ENCODE measurements at places on chromosomes 7 and 10. TPM values are rescaled to one million over a fixed set of nuclear protein-coding genes. Genes with fewer than 3 reads are reported as not detected.

Gene WAC
- total RNA-seq: 126 TPM

Gene PKD2L1
- not detected for total RNA-seq

Gene SDK1
- total RNA-seq: 17.6 TPM

Gene CCL24
- total RNA-seq: 1.7 TPM

Gene TFPI2
- 9.8 TPM for total RNA-seq

Gene TMEM236
- total RNA-seq: 0.64 TPM

Gene GPR15LG
- 0.64 TPM for total RNA-seq

Gene ZNF777
- total RNA-seq: 9.8 TPM

Gene ELOVL3
- total RNA-seq: 1.3 TPM

Gene SEMA3A
- 17.3 TPM for total RNA-seq

Gene SMKR1
- total RNA-seq: 0.53 TPM

Gene ZYX
- 67.9 TPM for total RNA-seq

Gene LARP4B
- 45.3 TPM for total RNA-seq

Gene MSMB
- not detected for total RNA-seq

Gene OPN4
- total RNA-seq: not detected
